ENCODE measurements at places on chromosomes 12 and 14.

- no peak for DNase-seq
These were observed 49.1 kb upstream of the RGS6 start for GRCh38 chr14:71883094-71883493.

DNA sequence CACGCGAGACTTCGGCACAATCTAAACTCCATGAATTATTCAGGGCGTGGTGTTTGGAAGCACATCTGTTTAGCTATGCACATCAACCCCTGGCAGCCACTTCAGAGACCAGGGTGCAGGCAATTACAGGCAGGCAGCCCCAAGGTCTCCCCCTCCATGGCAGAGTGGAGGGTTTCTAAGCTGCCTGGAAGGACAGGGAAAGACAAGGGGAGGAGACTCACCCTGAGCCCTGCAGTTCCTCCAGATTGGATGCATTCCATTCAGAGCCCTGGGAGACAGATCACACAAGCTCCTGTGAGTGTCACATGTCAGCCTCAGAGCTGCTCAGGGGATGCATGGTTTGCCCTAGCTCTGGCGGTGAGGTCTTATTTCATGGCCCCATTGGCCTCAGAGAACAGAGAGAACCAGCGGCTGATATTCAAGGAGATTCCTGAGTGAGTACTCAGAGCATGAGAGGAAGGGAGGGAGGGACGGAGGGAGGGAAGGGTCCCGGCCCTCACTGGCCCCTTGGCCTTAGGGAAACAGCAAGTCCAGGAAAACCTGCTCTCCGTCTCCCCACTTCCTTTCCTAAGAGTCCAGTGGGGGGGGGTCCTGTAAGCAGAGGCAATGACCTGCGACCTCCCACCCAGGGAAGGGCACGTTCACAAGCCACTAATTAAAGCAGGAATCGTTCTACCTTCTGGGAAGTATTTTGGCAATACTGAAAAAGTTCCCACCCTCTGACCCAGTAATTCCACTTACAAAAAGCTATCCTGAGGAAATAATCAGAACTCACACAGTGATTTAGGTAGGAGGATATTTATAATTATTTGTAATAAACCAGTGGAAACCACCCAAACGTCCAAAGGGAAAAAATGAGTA is 55.1 kb downstream of the SSH1 start:
- no peak for DNase-seq

- no peak for DNase-seq
These were observed 48.5 kb downstream of the CYP46A1 start for GRCh38 chr14:99732436-99733210.

DNA sequence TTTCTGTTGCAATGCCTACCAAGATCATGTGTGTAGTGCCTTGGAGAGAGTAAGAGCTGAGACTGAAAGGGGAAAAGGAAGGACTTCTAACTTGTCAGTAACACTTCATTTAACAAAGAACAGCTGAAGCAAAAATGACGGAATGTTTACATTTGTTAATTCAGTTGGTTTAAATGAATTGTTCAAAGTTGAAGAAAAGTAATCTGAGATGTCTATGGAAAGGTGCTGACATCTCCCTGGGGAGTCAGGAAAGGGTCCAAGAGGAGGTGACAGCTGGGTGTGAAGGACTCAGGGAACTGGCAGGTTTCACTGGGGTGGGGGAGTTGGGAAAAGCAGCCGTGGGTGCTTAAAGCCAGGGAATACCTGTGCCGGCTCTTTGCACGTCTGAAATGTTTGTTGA is 7.9 kb downstream of the TMEM63C start:
- DNase-seq: no peak

- no peak for DNase-seq
These were observed 191.4 kb downstream of the SNAPC1 start for GRCh38 chr14:61953602-61954001.

DNA sequence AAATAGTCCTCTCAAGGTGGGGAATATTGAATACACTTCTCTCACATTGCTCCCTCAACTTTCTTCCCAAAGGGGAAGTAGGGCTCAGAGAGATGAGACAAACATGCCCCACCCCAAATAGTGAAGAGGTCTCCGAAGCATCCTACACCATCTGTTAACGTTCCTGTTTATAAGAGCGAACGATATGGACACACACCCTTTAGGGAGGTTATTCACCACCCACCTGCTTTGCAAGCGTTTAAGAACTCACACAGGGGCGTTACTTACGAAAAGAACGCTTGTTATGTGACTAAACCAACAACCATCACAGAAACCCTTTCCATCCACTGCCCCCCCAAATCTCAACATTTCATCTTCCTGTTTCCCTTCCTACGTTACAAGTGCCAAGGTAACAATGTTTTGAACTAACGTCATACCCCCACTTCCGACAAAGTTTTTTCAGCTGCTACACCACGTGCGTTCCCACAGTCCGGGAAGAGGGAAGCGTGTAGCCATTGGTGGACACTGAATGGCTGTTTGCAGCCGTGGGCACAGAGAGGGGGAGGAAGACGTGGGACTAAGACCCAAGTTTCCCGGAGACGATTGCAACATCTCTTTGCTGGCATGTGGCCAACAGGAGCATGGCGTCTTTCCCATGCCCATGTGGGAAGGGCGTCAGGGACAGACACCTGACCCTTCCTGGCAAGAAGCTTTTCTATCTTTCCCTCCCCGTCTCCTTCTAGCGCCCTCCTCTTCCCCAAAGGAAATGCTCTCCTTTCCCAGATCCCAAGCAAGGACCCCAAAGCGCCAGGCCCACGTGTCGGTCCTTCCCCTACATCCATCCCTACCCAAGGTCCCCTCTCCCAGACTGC is 1.2 kb downstream of the YBX3 start:
- DNase-seq: peak; percentile 38

DNA sequence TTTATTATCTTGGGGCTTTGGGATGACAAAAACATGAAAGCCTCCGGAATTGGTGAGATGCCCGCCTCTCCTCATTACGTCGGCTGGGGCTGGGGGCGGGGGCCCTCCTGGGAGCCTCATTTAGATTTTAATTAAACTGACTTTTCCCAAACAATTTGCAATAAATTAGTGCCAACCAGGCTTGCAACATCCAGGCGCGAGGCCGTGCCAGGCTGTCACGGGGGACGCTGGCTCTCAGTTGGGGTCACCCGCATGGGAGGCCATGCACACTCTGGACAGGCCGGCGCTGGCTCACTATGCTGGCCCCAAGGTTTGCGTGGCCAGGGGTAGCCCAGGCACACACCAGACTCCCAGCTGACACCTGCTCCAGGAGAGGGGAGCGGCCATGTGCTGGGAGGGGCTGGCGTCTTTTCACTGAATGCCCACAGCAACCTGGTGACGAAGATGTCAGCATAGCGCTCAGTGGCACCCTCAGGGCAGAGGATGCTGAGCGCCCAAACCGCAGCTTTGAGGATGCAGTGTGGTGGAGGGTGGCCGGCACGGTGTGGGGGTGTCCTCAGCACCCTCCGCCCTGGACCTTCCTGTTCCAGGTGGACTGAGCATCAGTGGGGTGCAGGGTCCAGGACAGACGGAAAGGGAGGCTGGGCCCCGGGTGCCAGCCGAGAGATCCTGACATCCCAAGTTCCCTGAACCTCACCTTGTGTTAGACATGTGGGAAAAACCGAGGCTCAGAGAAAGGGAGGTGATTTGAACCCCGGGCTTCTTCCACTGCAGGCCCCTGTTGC is 190.8 kb upstream of the C14orf180 start:
- DNase-seq: no peak

DNA sequence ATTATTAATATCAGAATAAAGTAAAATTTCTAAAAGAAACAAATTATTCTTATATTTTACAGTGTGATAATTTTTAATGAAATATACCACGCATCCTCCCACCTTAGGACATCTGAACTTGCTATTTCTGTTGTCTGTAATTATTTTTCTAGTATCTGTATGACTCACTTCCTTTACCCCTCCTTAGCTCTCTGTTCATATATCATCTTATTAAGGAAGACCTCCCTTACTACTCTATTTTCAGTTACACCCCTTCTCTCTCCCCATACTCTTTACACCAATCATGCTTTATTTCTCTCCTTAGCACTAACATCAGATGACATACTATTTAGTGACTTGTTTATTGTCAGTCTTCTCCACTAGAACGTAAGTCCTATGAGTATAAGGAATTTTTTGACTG is 34.2 kb upstream of the C12orf50 start:
- no peak for DNase-seq

- no peak for DNase-seq
These were observed 488 bp upstream of the FBXW8 start for GRCh38 chr12:116910280-116910644.

GRCh38 chr14:61296151-61296550 is 15.0 kb upstream of the TMEM30B start:
- no peak for DNase-seq

DNA sequence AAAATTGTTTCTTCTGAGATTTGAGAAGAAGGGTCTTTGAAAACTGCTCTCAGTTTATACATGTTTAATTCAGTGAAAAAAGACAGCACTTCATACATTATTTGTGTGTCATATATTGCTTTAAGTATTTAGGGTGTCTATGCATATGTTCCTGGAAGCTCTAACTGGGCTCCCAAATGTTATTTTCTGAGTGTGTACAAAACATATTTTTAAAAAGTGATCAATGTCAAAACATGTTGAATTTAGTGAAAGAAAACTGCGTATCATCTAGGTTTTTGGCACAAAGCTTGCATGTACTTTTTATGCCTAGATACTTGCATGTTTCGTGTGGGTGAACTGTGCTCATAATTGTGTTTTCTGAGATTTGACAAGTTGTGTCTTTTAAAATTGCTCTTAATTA is 81.6 kb downstream of the ASCL4 start:
- no peak for DNase-seq

Measured in stimulated activated CD4-positive, alpha-beta T cell treated with anti-CD3 and anti-CD28 coated beads, Interleukin-1b, Interleukin-23, amount 100 ng/mL, for 4 hours (primary cell).